Activated naive CD4-positive, alpha-beta T cell treated with anti-CD3 and anti-CD28 coated beads, Interleukin-2, amount 10 ng/mL, durations not matched to agents 7 days and 5 days (primary cell): ENCODE measurements at places on chromosomes 6 and 20.

DNA sequence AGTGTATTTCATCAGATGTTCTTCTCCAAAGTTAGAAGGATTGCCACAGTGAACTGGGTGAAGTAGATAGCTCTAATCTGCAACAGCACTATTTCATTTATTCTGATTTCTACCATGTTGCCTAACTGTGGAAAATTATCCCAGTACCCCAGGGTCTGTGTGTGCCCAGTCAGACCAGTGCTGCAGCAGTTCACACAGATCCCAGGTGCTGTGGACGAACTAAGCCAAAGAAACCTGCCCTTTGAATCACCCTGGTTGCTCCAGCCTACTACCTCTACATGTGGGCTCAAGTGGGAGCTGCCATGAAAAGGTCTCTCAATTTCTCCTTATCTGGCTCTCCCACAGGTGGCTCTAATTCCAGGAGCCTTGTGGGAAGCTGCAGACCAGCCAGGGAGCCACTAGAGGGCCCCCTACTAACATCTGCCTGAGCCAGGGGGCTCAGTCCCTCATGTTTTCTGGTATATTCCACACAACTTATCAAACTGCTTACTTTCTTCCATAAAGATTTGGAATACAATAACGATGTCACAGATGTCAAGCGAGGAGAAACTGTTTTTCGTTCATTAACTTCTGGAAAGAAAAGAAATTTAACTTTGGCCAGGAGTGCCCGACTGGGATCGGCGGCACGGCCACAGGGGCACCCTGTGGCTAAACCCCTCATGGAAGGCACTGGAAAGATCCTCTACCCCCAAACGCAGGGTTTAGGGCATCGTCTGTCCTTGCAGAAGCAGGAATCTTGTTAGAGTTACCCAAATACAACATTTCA is 31.6 kb upstream of the LY86 start:
- DNase-seq = peak; percentile 71

DNA sequence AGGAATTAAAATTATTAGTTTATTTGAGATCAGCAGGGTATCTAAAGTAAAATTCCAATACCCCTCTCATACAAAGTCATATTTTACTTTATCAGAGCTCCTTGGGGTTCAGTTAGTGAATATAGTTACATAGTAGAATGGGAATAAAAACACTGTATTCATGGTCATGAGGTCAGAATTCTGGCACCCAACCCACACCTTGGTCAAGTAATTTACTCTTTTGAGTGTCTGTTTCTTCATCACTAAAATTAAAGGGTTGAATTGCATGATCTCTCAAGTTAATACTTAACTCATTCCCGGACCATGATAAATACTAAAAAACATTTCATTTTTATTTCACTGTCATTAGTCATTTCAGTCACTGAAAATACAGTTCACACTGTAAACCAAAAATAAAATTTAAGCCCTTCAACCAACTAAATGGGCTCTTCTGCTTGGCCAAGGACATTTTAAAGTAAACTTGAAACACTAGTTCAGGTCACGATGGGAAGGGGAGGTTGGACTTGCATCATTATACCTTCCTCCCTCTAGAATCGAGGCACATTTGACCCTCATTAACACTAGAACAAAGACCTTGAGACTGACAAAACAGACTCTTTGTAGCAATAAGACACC is 21.1 kb upstream of the HLA-DRB1 start:
- no peak for DNase-seq

GRCh38 chr6:116429111-116429510 is 32.1 kb upstream of the CALHM6 start:
- DNase-seq = no peak

- DNase-seq = no peak
Observed at GRCh38 chr20:51412951-51413481, 129.5 kb downstream of the NFATC2 start.

- no peak for DNase-seq
Observed at GRCh38 chr6:31621320-31621939, 915 bp downstream of the PRRC2A start.
